Hippocampal formation (tissue), 2 donors: ENCODE measurements at places on chromosomes 6 and 20.
A peak's percentile ranks its signal among the peaks of the same experiment; 100 is the strongest.

GRCh38 chr20:10978713-10979112 lies 304.9 kb upstream of the JAG1 start:
- peak; percentile 1 for DNase-seq

GRCh38 chr20:25535762-25536161 lies 49.6 kb downstream of the NINL start:
- no peak for DNase-seq

DNA sequence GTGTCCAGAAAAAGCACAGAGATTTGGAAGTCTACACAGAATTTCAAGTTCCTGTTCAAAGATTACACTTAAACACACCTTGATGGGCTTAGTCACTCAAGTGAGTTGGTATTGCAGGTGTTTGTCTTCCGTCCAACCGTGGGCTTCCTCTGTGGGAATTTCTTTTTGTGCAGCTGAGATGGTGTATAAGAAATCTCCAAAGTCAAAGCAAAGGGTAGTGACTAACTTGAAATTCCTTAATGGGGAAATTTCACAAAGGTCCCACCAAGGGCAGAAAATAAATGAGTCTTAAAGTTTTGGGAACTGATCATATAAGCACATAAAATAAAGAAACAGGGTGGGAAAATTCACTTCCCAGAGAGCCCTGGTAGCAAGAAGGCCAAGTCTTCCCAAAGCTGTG lies 102.0 kb upstream of the TNFAIP3 start:
- no peak for DNase-seq

- DNase-seq = no peak
Measured at GRCh38 chr6:80215063-80215462, 108.6 kb downstream of the BCKDHB start.

DNA sequence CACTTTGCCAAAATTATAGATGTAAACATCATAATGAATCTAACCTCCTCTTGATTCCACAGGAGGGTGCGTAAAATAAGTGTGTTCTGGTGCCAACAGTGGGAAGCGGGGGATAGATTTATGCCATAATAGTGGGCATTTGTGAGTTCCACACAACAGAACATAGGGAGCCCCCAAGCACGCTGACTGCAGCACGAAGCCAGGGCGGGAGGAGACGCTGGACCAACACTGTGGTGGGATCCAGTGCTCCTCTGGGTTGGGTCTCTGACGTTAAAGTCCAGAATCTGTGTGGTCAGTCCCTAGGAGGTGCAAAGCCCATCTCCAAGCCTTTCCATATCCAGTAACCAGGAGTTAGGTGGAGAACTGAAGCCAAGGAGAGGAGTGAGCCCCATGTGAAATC lies 1.8 kb upstream of the TTLL2 start:
- DNase-seq = no peak

- DNase-seq = no peak
Measured at GRCh38 chr6:132190097-132190814, 211.0 kb downstream of the MOXD1 start.

GRCh38 chr6:45965792-45966191 lies 49.9 kb downstream of the CLIC5 start:
- DNase-seq = no peak

GRCh38 chr6:35343092-35343834 lies 905 bp downstream of the PPARD start:
- DNase-seq = no peak

- no peak for DNase-seq
Measured at GRCh38 chr6:39653612-39654011, 71.6 kb downstream of the KIF6 start.

DNA sequence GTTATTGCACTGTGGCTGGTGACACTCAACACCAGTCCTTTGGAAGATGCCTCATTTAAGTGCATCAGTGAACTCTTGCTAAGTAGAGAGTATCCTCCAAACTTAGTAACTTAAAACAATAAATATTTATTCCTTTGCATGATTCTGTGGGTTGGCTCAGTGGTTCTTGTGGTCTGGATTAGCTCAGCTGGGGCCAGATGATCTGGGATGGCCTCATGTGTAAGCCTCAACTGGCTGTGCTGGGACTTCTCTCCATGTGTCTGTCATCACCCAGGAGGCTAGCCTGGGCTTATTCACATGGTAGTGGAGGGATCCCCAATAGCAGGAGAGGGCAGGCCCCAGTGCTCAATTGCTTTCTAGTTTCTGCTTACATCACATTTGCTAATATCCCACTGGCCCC lies 8.3 kb downstream of the LRRN4 start:
- DNase-seq = no peak

GRCh38 chr6:24922170-24922569 lies 13.6 kb downstream of the RIPOR2 start:
- DNase-seq = no peak

DNA sequence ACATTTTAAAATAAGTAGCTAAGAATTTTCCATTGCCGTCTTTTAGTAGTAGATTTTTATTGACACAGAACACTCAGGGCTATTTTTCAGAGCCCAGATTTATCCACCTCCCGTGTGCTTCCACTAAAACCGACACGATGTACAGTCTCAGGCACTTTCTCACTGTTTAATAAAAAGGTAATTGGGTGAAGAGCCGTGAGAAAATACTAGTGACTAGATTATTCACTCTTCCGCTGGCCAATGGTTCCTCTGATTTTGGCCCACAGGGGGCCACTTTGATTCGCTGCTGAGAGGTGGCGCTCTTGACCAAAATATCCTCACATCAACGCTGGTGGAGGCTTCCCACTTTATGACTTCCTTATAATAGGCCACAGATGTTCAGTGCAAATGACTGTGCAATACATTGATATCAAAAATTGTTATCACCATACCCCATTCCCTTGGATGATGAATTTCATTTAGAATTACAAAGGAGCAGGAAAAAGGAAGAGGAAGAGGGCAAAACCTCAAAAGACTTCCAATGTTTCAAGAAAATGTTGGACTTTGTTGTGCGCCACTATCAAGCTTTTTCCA lies 12.3 kb upstream of the HDDC2 start:
- DNase-seq = peak; percentile 72

DNA sequence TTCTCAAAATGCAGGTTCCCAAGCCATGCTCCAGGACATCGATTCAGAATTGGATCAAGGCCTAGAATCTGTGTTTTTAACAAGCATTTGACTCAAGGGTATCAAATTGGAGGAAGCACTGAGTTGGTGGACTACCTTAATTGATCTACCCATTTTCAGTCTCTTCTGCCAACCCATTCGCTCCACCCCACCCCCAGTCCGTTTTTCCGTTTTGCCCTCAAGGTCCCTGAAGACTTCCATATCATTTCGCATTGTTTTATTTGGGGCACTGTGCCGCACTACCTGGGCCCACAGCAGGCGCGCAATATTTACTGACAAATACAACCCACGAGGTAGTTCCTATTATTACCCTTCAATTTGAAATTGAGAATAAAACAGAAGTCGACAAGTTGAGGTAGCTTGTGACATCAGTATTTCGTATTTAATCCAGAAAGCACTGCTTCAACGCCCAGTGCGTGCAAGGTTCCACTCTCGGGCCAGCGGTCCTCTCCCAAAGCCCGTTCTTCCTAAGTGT lies 557 bp upstream of the DHX35 start:
- no peak for DNase-seq

DNA sequence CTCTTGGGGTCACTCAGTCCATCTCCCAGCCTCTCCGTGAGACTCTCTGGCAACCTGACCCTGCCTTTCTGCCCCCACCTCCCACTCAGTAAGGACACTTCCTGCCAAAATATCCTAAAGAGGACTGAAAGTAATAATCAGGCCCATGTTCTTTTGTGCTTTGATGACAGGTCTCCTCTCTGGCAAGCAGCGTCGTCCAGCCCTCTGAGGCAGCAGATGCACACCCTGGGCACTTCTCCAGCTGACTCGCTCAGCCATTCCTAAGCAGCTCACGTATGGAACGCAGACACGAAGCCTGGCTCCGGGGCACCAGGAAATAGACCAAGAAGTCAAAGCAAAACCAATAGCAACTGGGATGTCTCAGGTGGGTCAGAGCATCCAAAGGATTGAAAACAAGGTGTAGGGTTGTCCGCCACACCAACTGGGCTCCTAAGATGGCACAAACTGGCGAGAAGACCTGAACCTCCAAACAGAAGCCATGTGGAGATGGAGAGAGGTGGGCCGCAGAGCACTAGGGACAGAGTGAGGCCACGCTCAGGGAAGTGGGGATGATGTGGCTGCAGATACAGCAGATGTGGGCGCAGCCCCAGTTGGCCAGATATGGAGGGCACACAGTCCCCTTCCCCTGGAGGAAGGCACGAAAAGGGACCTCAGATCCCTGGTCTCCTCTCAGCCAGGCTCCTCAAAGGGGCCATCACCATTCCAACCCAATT lies 99.3 kb downstream of the PRND start:
- DNase-seq = peak; percentile 39

DNA sequence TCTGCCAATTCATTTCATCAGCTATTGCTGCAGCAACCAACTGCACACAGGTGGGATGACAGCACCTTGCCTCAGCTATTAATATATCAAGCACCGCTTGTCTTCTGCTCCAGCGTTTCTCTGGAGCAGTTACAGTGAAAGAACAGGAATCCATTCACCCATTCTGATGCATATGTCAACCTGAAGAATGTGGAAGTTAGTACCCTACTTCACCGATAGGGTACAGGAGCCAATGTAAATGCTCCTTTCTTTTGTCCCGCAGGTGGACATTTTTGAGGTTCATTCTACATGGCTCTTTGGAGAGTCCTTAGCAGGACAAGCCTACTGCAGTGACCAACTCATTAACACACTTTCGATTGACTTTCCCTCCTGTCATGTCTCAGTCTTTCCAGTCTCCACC lies 139.9 kb upstream of the PRND start:
- no peak for DNase-seq

DNA sequence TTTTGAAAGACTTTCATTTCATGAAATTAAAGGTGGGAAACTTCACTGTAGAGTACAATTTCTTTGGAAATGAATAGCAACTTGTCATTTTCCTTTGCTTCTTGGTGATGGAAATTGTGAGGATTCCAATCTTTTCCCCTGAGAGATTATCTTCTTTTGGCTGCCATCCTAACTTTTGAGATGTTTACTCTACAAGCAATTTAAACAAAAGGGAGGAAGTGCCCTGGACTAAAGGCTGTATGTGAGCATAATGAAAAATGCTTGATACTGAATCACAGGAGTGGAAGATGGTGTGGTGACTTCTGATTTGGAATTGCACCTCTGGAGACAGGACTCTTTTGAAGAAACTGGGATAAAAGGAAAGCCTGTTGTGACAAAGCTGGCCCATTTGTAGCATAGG lies 43.1 kb upstream of the JAG1 start:
- no peak for DNase-seq

GRCh38 chr6:27297857-27298730 lies 14.0 kb downstream of the POM121L2 start:
- DNase-seq = no peak

DNA sequence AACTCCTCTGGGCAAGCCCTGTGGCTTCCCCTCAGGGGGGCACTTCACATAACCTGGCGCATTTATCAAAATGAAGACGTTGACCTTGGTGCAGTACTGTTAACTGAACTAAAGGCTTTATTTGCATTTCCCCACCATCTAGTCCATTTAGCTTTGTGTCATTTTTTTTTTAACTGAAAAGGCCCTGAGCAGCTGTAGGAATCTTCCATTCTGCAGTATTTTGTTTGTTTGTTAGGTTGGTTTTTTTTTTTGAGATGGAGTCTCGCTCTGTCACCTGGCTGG lies 10.7 kb downstream of the TMEM181 start:
- no peak for DNase-seq

- no peak for DNase-seq
Measured at GRCh38 chr6:136927292-136927691, 5.2 kb downstream of the SLC35D3 start.

- no peak for DNase-seq
Measured at GRCh38 chr6:338815-339262, 46.6 kb downstream of the DUSP22 start.

DNA sequence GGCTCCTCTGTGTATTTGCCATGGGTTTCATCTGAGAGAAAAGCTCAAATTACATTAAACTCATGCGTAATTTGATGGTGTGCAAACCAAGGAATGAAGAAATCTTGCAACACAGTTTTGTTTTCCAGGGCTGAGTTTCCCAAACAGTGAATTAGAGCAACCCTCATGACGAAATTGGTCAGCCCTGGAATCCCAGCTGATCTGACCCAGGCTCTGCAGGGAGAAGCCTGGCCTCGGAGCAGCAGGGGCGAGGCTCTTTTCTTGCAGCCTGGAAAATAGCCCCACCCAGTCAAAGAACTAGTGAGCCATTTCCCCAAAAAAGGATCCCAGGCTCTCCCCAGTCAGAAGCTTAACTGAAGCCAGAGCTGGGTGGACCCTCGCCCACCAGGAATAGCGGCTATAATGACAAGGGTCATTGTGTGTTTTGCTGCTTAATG lies 107.3 kb upstream of the SNX9 start:
- DNase-seq = no peak

GRCh38 chr6:33213166-33213988 lies 5.1 kb downstream of the RING1 start:
- no peak for DNase-seq

DNA sequence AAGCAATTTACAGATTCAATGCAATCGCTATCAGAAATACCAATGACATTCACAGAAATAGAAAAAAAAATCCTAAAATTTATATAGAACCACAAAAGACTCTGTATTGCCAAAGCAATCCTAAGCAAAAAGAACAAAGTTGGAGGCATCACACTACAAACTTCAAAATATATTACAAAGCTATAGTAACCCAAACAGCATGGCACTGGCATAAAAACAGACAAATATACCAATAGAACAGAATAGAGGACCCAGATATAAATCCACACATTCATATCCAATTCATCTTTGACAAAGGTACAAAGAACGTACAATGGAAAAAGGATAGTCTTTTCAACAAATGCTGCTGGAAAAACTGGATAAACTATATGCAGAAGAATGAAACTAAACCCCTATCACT lies 11.6 kb upstream of the NELFCD start:
- no peak for DNase-seq

- no peak for DNase-seq
Measured at GRCh38 chr6:3512832-3513231, 56.0 kb upstream of the SLC22A23 start.

GRCh38 chr6:4084444-4085331 lies 5.8 kb upstream of the FAM217A start:
- no peak for DNase-seq

DNA sequence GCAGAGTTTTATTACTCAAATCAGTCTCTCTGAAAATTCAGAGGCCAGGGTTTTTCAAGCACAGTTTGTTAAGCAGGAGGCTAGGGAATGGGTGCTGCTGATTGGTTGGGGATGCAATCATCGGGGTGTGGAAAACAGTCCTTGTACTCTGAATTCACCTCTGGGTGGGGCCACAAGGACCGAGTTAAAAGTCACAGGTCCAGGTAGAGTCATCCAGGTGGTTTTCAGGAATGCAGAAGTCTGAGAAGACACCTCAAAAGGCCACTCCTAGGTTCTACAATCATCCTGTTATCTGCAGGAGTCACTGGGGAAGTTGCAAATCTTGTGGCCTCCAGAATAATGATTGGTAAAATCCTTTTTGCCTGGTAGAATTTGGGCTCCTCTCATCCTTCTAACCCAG lies 371.2 kb upstream of the SULF2 start:
- DNase-seq = no peak
